Hindlimb muscle (tissue), 1 donor: ENCODE measurements at places on chromosomes 3 and 15.
A peak's percentile ranks its signal among the peaks of the same experiment; 100 is the strongest.

GRCh38 chr15:76648732-76649444, 256.3 kb downstream of the SCAPER start:
- no peak for DNase-seq

- no peak for DNase-seq
Observed at GRCh38 chr15:52181938-52182780, 9.0 kb downstream of the GNB5 start.

DNA sequence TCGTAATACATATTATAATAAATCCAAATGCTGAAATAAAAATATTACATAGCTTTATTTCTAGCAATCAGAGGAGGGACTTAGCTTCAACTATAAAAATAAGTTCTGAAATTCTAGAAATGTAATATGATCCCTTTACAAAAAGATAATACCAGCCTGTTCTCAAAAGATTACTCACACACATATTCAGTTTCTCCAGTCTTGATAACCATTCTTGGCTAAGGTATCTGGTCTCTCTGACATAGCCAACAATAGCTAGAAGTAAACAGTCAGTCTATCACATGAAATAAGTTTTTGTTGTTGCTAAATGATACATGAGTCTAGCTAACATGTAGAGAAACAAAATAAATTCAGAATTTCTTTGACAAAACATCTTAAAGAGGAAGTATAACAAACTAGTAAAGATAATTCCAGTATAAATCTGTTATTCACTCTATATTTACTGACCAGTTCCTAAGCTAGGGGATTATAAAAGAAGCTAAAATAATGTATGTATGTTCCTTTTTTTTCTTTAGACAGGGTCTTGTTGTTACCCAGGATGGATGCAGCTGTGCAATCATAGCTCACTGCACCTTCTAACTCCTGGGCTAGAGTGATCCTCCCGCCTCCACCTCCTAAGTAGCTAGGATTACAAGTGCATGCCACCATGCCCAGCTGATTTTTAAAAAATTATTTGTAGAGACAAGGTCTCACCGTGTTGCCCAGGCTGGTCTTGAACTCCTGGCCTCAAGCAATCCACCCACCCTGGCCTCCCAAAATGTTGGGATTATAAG, 170.6 kb downstream of the TBL1XR1 start:
- no peak for DNase-seq

DNA sequence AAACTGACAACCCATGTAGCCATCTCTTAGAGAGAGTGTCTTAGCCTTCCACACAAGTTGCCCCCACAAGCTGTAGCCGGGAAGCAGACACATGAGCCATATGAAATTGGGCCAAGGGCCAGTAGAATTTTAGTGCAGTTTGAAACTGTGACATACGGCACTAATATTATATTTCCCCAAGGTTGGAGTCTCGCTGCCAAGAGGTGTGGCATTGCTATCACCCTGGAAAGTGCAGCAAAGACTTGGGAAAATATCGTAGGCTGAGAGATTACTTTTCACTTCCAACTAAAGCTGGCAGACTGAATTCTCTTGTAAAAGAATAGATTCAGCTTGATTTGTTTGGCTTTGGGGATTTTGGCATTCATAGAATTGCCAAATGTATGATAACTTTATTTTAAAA, 89.2 kb downstream of the ECT2 start:
- DNase-seq: no peak

DNA sequence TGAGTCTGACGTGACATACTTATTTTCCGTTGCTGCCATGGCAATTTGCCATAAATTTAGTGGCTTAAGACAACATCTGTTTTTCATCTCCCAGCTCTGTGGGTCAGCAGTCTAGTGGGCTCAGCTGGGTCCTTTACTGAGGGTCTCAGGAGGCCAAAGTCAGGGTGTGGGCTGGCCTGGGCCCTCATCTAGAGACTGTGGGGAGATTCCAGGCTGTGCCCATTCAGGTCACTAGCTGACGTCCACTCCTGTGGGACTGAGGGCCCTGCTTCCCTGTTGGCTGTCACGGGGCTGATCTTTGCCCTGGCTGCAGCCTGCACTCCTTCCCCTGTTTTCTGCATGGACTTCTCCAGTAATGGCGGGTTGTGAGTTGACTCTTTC, 19.1 kb downstream of the FGD5 start:
- peak; percentile 62 for DNase-seq

DNA sequence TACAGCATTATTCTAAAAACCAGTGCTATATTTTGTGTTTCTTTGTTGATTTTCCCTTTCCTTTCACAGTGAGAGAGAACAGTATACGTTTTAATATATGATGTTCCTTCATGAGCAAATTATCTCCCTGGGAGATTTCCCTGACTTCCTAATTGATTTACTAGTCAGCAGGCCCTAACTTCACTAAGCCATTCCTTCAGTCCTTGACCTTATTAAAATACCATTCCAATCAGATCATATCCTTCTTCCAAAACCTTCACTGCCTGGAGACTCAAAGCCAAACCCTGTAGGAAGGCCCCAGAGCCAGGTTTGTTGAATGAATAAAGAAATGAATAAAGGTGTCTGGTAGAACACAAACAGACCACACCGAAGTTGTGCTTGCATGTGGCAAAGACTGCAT, 43.8 kb upstream of the ARHGEF3 start:
- no peak for DNase-seq

- DNase-seq: no peak
Observed at GRCh38 chr15:41416128-41416741, 660 bp upstream of the RTF1 start.

GRCh38 chr3:114860531-114860930, 286.6 kb downstream of the ZBTB20 start:
- DNase-seq: no peak

GRCh38 chr15:95880031-95880570, 450.4 kb upstream of the NR2F2 start:
- no peak for DNase-seq

- no peak for DNase-seq
Observed at GRCh38 chr3:196867155-196867506, 589 bp upstream of the SENP5 start.

DNA sequence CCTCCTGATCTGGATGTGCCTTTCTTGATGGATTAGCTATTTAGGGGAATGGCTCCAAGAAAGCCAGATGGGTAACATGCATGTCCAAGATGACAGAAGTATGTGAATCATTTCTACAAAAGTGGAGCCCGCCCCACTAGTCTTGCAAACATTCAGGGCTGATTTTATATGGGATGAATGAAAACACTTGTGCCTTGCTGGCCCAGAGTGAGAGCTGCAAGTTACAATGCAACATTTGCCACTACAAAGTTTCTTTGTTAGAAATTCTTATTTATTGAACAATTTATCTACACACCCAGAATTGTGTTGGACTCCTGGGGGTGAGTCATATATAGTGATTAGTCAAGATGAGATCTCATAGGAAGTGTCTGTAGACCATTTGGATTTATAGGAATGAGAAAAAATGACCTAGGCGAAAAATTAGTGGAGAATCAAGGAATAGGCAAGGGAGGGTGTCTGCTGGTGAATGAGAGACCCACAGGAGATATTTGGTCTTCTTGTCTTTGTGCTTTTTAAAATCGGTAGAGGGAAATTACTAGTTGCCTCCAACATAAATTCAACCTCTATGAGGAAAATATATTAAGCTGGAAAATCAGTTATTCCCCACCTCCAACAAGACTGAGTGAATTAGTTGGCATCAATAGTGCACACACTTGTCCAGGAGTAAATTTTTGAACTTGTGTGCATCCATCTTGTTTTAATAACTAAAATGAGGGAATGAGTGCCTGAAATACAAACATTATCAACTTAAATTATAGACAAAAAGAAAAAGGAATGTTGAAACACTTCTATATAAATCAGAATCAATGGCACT, 53.5 kb upstream of the DCBLD2 start:
- peak; percentile 57 for DNase-seq

GRCh38 chr3:159165961-159166360, 364.1 kb downstream of the MFSD1 start:
- no peak for DNase-seq

- no peak for DNase-seq
Observed at GRCh38 chr3:118557513-118557912, 477.1 kb downstream of the IGSF11 start.

- no peak for DNase-seq
Observed at GRCh38 chr3:189488241-189488767, 142.9 kb upstream of the TP63 start.

DNA sequence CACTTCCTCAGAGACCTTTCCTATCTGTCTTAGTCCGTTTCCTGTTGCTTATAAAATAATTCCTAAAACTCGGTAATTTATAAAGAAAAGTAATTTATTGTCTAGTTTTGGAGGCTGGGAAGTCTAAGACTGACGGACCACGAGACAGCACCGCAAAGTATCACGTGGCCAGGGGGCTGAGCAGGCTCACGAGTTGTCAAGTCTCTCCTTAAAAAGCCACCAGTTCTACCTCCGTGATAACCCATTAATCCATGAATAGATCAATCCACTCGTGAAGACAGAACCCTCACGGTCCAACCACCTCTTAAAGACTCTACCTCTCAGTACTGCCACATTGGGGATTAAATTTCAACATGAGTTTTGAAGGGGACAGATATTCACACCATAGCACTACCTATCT, 821 bp downstream of the LINS1 start:
- no peak for DNase-seq

GRCh38 chr15:75723847-75724660, 11.4 kb upstream of the CSPG4 start:
- DNase-seq: peak; percentile 98

- no peak for DNase-seq
Observed at GRCh38 chr15:40595773-40596172, 1.7 kb downstream of the KNL1 start.

- no peak for DNase-seq
Observed at GRCh38 chr3:43294975-43295374, 8.6 kb downstream of the SNRK start.

DNA sequence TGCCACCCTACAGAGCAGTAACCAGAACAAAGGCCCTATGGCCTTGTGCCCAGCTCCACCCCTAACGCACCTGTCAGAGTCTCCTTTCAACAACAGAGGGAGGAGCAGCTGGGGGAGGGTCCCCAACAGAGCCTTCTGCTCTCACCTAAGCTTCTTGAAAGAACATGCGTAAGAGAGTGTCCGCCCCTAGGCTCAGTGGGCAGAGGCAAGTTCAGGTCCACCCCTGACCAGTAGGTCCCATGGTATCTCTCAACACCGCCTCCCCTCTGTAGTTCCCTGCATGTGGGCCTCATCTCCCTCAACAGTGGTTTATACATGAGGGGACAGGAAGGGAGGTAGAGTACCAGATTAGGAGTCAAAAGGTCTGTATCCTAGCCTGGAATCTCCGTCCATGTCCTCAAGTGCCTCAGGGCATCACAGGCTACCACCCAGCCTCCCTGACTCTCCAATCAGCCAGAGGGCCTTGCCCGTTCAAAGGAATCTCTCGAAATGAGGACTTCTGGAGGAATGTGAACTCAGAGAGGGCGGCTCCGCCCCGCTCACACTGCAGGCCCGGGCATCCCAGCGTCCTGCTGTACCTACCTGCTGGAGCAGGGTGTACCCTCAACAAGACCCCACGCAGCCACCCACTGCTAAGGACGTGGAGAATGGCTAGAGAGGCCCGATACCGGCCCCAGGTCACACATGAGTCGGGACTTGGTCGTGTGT, 680 bp downstream of the POC1A start:
- DNase-seq: no peak

- DNase-seq: no peak
Observed at GRCh38 chr3:176521531-176522175, 675.6 kb downstream of the TBL1XR1 start.

- no peak for DNase-seq
Observed at GRCh38 chr3:167978486-167978885, 117.2 kb downstream of the GOLIM4 start.

GRCh38 chr3:35932995-35933394, 293.7 kb downstream of the ARPP21 start:
- no peak for DNase-seq

DNA sequence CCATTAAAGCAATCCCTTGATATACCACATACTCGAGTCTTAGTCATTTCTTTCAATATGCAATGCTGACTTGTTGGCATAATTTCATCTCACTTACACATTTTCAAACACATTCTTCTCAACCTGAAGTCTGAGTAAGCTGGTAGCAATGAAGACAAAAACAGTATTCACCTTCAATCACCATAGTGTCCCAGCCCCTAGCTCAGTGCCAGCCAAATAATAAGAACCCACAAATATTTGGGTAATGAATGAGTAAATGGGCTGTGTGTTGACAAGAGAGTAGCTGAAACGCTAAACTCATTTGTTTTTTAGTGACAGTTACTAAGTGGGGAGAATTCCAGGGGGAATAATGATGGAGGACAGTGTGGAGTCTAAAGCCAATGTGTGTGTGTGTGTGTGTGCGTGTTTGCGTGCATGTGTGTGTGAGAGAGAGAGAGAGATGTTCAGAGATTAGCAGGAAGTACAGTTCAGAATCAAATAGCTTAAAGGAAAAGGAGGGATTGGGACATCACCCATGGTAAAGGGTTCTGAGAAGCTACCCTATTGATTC, 165.7 kb downstream of the GAP43 start:
- no peak for DNase-seq

- DNase-seq: peak; percentile 90
Observed at GRCh38 chr15:93126599-93126998, 37.6 kb upstream of the RGMA start.

- no peak for DNase-seq
Observed at GRCh38 chr3:10961921-10962320, 30.6 kb upstream of the SLC6A1 start.

DNA sequence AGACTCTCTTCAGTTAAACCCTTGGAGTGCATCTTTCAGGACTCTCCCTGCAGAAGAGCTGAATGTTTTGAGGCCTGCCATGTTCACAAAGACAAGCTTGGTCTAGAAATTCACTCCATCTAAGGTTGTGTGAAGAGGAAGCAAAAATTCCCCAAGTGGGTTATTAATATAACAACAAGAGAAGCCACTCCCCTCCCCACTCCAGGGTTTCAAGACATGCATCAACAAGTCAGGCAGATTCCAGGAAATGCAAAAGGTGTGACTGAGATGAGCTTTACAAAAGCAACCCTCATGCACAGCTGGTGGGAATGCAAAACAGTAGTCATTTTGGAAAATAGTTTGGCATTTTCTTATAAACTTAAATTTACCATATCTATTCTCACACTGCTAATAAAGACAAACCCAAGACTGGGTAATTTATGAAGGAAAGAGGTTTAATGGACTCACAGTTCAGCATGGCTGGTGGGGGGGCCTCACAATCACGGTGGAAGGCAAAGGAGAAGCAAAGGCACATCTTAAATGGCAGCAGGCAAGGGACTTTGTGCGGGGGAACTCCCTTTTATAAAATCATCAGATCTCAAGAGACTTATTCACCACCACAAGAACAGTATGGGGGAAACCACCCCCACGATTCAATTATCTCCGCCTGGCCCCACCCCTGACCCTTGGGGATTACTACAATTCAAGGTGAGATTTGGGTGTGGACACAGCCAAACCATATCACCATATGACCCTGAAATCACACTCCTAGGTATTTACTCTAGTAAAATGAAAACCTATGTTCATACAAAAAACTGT, 31.3 kb downstream of the TARS3 start:
- DNase-seq: no peak

- no peak for DNase-seq
Observed at GRCh38 chr3:21722301-21722700, 28.7 kb downstream of the ZNF385D start.

GRCh38 chr3:57890874-57891273, 117.3 kb upstream of the FLNB start:
- no peak for DNase-seq

GRCh38 chr3:112931736-112932521, 43.0 kb downstream of the CD200R1 start:
- DNase-seq: peak; percentile 2

- DNase-seq: no peak
Observed at GRCh38 chr3:87000940-87001339, 10.0 kb upstream of the VGLL3 start.
